DMS153 (cell line): ENCODE measurements at places on chromosomes 6 and 20.
A peak's percentile ranks its signal among the peaks of the same experiment; 100 is the strongest.

DNA sequence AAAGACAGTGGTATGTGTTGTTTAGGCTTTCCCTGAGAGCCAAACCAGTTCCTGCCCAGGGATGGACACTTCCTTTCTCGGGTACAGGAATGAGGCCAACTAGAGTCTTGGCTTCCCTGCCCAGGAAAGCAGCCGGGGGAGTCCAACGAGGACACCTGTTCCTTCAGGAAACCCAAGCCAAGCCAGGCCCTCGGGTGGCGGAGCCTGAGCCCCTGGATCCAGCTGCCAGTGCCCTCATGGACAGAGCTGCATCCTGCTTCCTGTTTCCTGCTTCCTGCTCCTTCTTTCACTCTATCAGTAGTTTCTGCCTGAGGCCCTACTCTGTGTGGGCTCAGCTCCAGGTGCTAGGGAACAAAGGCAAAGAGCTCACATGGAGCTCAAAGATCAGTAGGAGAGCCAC lies 7.9 kb upstream of the SIRPA start:
- DNase-seq, result no peak

GRCh38 chr6:111922454-111923297 lies 49.4 kb upstream of the FYN start:
- DNase-seq, result peak; percentile 49

DNA sequence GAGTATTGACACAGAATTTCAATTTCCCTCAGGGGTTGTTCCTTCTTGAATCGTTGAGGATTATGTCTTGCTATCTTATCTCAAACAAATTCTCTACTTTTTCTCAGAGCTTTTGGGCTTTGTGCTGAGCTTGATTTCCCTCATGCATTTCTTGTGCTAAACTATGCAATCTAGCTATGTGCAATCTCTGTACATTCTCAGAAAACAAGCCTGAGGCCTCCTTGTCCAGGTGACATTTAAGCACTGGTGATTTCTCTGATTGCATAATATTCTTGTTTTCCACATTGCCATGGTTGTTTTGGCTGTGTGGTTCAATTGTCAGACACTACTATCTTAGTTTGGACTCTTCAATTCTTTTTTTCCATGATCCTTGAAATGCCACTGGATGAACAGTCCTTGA lies 81.2 kb upstream of the MAN1A1 start:
- DNase-seq, result no peak

GRCh38 chr6:115999235-115999634 lies 61.5 kb downstream of the FRK start:
- no peak for DNase-seq

- DNase-seq, result no peak
These were observed 116.5 kb upstream of the MAP3K7 start for GRCh38 chr6:90703336-90703735.

- no peak for DNase-seq
These were observed 331.3 kb downstream of the ZFAND3 start for GRCh38 chr6:38150681-38151296.

DNA sequence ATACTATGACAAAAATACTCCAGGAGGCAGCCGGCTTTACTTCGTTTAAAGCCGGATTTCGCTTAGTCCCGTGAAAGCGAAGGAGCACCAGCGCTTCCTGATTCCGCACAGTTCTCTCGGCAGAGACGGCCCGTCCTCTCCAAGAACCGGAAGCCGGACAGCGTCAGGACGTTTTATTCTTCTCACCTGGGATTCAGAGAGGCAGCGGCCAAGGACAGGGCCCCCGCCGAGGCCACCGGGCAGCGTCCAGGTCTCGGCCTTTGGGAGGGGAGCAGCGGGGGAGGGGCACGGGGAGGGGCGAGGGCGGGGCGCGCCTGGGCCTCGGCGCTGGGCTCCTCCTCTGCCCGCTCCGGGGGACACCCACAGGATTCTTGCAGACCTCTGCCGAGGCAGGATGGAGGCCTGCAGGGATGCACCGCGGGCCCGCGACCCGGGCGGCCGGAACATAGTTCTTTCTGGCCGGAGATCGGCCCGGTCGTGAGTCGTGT lies 2.8 kb upstream of the DIDO1 start:
- no peak for DNase-seq

DNA sequence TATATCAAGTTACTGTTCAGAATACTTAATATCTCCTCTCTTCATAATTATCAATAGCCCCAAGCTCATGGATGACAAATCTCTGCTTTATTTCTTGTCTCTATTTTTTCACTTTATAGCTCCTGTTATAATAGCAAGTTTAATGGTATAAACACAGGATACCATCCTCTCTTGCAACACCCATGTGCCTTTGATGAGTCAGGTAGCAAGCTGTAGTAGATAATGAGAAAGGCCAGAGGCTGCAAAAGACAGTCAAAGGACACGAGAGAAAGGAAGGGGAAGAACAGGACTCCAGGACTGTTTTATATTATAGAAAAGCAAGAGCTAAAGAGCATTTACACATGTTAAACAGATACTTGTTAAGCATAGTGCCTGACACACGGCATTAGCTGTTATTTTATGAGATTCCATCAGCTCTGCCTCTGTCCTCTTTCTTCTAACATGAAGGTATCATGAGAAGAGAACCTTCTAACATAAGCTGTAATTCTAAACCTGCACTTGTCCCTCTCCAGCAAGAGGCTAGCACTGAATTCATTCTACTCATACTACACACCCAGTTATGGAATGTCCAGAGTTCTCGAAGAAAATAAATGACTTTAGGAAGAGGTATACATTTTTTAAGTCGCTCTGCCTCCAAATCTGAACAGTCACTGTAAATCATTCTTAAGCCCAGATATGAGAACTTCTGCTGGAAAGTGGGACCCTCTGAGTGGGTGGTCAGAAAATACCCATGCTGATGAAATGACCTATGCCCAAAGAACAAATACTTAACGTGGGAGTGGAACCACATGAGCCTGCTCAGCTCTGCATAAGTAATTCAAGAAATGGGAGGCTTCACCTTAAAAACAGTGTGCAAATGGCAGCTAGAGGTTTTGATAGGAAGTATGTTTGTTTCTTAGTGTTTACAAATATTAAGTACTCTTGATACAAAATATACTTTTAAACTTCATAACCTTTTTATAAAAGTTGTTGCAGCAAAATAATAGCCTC lies 45.0 kb downstream of the NT5E start:
- DNase-seq, result no peak

GRCh38 chr6:40460380-40460779 lies 126.8 kb downstream of the LRFN2 start:
- DNase-seq, result no peak

- no peak for DNase-seq
These were observed 312.6 kb downstream of the C6orf118 start for GRCh38 chr6:164996838-164997237.

DNA sequence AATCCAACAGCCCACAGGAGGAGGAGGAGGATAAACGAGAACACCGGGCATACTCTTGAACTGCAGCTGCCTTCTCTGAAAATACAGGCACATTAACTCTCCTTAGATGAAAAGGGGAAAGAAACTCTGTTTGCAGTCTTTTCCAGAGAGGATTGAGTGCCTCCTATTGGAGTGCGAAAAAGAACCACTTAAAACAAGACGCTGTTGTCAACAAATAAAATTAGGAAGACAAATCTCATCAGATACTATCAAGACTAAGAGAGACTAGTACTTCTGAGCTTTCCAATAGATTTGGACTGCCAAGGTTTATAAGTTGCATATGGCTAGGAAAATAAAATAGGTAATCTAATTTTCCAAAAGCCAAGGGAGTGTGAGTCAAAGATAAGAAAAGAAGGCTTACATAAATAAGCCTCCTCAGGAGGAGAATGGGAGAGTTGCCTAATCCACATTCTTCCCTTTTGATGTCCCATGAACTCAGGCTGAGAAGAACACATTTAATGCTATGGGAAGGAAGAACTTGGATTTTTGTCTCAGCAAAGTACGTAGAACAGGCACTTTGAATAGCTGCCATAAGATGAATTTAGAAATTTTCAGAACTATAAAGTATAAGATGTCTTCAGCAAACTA lies 154.7 kb downstream of the ARHGAP18 start:
- no peak for DNase-seq

GRCh38 chr6:123094795-123095194 lies 98.8 kb downstream of the CLVS2 start:
- no peak for DNase-seq

- DNase-seq, result no peak
These were observed 27.6 kb downstream of the GABRR2 start for GRCh38 chr6:89287351-89288028.

DNA sequence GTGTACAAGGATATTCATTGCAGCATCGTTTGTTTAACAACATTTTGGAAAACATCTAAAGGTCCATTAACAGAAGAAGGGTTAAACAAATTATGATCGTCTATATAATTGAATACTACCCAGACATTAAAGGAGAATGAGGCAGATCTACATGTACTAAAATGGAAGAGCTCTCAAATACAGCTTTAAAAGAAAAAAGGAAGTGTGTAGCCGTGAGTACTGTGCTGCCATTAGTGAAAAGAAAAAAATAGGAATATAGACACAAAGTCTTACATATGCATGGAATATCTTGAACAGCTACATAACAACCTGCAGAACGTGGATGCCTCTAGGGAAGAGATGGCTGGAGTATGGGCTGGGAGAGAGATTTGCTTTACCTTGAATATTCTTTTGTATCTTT lies 37.9 kb downstream of the PRDM1 start:
- DNase-seq, result no peak

GRCh38 chr20:63972312-63973159 lies 2.8 kb upstream of the ZNF512B start:
- DNase-seq, result no peak

- DNase-seq, result no peak
These were observed 23.2 kb downstream of the YTHDF1 start for GRCh38 chr20:63192721-63193120.

- DNase-seq, result no peak
These were observed 20.7 kb upstream of the ASIP start for GRCh38 chr20:34220561-34220960.

- DNase-seq, result no peak
These were observed 286.0 kb downstream of the ADGB start for GRCh38 chr6:146884728-146885127.

GRCh38 chr6:130780122-130780521 lies 47.1 kb upstream of the SMLR1 start:
- no peak for DNase-seq

DNA sequence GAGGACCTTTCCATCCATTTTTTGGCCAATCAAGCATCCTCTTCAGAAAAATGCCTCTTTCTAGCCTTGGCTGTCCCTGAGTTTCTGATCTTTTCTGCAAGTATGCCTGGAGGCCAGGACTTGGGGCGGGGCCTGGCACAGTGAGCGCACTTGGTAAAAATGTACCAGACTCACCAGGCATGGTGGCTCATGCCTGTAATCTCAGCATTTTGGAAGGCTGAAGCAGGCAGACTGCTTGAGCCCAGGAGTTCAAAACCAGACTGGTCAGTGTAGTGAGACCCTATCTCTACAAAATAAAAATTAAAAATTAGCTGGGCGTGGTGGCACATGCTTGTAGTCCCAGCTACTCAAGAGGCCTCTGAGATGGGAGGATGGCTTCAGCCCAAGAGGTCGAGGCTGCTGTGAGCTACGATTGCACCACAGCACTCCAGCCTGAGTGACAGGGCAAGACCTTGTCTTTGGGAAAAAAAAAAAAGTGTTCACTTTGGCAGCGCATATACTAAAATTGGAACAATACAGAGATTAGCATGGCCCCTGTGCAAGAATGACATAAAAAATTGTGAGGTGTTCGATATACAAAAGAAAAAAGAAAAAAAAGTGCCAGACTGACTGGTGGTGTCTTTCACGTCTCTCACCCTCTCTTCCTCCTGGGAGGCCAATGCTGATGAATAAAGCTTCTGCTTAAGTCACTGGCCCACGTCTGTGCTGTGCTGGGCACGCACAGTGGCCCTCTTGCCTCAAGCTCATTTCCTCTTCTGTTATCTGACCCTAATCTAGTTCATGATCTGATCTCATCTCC lies 18.1 kb upstream of the SLC9A8 start:
- DNase-seq, result no peak

GRCh38 chr6:134750669-134751068 lies 199.2 kb downstream of the ALDH8A1 start:
- DNase-seq, result no peak

DNA sequence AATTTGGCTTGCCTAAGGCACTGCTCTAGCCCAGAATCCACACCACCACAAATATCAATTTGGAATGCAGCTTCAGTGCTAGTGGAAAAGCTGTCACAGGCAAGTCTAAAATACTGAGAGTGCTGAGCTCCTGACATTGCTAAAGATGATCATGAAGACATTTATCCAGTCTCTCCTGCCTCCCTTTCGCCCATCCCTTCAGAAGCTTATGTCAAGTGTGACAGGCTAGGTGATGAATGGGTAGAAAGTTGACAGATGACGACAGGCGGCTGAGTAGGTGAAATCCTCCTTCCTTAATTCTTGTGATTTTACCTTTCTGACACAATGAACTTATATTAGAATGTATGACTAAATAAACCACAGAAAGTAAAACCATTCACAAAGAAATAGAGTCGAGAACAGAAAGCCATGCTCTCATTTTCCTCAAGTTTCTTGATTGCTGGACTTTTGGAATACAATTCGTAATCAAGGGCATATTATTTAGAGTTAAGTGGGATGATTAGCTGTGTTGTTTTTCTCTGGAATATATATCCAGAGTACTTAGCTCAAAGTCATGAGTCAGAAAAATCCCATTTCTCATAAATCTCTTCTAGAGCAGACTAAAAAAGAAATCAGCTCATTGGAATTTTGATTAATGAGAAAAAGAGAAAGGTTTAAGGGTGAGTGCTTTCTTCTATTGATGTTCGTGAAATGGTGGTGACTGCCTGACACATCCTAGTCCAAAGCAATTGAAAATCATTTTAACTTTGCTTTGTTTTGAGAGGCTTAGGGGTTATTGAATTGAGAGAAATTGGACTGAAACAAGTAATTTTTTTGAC lies 1228.2 kb upstream of the CITED2 start:
- DNase-seq, result no peak

DNA sequence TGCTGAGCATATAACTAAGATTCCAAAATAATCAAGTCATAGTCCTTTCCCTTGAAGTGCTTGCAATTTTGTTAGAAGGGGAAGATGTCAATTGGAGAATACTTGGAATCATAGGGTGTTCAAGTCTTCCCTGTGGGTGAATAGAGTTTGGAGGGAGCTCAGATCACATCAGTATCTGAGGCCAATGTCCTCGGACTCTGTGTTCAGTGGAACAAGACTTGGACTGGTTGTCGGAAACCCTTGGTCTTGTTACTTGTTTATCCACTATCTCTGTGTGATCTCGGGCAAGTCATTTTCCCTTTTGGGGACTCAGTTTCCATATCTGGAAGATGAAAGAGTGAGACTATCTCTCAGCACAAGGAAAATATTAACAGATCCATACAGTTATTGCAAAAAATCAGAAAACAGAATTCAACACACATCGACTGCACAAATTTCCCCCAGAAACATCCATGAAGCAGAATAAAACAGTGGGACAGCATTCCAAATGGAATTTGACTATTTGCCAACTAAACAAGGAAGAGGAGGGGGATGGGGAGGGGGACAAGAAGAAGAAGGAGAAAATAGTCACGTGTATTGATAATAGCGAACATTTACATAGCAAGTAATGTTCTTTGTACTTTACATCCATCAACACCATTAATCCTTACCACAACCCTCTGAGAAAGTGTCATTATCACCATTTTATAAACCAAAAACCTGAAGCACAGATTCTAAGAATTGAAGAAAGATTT lies 3.9 kb upstream of the EDEM2 start:
- DNase-seq, result no peak

DNA sequence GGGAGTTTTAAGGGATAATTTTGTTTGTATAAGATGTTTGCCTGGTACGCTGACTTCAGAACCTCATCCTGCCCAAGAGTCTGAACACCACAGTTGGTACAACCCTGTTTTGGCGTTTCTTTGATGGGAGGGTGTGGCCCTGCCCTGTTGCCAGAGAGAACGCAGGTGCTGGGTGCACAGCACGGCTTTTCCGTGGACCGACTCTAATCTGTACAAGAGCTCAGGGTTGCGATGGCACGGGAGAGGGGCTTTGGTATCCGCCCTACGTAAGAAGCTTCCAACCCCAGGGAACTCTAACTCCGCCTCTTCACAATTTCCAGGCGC lies 1.3 kb downstream of the CYP24A1 start:
- no peak for DNase-seq
